Stromal cell of bone marrow (primary cell): ENCODE measurements at places on chromosomes 3 and 15.
A peak's percentile ranks its signal among the peaks of the same experiment; 100 is the strongest.

DNA sequence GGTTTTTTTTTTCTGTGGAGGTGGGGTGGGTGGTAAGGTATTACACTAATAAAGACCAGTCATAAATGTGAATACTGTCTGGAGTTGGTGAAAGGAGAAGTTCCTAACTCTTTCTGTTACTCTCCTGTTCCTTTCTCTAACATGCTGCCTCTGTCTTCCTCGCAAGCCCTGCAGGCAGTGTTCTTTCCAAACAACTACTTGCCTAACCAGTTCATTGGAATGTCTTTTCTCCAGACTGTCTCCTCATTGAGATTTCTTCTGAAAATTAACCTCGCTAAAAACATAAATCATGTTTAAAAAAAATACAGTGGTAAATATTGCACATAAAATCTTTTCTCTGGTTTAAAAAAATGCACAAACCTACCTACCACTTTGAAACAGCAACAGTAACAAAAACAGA is 135.2 kb downstream of the TP63 start:
- DNase-seq = no peak

GRCh38 chr15:54836052-54836795 is 360.5 kb downstream of the RSL24D1 start:
- no peak for DNase-seq

- peak; percentile 89 for DNase-seq
These were observed 71.9 kb downstream of the MGLL start for GRCh38 chr3:127750226-127751031.

DNA sequence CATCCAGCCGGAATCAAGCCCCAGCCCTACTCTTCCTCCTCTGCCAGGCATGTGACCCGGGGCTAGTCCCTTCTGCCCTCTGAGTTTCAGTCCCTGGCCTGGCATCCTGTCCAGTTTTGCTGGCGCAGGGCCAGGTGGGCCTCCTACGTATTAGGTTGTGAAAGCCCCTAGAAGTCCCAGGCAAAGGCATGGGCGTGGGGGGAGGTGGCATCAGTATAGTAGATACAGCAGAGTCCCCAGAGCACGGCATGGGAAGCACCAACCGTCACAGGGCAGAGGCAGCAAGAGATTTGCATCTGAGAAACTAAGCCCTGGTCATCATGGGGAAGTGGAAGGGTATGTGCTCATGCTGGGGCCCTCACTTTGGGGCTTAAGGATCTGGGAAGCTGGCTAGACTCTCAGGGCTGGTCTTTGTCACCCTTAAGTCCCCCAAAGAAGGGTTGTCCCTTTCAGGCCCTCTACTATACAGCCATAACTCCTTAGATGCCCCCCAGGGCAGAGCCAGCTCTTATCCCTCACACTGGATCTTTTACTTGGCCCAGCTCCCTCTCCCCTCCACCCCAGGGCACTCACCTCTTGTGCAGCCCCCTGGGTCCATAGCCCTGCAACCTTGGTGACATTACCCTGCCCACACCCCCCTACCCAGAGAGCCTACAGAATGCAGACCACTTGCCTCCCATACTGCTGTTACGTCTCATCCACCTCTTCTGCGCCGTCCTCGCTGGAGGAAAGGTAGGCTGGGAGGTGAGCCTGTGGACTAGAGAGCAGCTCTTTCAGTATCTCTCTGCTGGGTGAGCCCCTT is 11.3 kb downstream of the NBEAL2 start:
- DNase-seq = no peak

DNA sequence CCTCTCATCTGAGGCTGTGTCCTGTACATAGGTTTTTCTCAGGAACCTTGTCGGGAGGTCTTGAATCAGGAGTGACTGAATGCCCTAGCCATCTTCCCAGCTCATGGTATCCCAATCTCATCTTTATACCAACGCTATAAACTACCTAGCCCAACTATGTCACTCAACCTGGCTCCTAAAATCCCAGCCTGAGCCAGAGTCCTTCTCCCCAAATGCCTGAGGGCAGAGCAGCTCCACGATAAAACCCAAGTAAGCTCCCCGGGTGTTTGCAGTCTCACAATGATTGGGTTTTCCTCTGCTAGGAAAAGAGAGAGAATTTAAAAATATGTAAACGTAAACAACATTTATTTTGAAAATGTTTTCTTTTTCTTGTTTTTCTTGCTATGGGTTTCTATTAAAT is 14.4 kb downstream of the EIF1B start:
- no peak for DNase-seq

DNA sequence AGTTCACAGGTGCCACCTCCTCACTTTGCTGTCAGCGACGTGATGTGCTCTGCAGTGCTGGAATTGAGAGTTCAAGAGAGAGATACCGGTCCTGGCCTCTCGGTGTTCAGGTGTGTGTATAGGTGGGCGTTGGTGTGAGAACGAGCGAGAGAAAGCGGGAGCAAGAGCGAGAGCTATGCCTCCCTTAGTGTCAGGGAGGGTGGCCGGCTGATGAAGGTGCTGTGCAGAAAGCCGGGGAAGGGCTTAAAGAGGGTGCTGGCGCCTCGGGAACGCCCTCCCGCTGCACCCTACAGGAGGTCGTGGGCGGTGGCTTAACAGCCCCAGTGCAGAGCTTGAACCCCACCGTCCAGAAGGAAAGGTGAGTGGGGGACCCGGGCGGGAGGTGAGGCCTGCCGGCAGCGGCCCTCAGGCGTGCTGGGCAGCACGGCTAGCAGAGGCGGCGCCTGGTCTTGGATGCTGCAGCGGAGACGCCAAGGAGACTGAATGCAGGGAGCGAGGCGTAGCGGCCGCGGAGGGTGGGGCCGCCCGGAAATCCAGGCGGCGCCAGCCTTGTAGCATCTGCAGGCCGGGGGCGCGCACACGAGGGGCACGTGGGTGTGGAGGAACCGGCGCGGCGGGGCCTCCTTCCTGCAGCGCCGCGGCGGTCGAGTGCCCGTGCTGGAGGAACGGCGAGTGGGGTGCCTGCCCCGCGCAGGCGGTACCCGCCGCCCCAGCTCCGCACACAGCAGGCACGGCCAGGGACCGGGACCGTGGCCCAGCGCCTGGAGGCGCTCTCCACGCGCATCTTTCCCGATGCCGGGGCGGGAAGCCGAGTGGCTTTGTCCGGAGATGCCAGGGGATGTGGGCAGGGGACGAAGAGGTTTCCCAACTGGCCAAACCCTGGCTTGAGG is 246.8 kb upstream of the TOPAZ1 start:
- DNase-seq = no peak

DNA sequence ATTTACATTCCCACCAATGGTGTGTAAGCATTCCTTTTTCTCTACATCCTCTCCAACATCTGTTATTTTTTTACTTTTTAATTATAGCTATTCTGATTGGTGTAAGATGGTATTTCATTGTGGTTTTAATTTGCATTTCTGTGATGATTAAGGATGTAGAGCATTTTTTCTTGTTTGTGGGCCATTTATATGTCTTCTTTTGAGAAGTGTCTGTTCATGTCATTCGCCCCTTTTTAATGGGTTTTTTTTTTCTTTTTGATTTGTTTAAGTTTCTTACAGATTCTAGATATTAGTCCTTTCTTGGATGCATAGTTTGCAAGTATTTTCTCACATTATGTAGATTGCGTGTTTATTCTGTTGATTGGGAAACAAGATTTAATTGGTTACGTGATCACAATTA is 14.2 kb downstream of the RAP2B start:
- no peak for DNase-seq

DNA sequence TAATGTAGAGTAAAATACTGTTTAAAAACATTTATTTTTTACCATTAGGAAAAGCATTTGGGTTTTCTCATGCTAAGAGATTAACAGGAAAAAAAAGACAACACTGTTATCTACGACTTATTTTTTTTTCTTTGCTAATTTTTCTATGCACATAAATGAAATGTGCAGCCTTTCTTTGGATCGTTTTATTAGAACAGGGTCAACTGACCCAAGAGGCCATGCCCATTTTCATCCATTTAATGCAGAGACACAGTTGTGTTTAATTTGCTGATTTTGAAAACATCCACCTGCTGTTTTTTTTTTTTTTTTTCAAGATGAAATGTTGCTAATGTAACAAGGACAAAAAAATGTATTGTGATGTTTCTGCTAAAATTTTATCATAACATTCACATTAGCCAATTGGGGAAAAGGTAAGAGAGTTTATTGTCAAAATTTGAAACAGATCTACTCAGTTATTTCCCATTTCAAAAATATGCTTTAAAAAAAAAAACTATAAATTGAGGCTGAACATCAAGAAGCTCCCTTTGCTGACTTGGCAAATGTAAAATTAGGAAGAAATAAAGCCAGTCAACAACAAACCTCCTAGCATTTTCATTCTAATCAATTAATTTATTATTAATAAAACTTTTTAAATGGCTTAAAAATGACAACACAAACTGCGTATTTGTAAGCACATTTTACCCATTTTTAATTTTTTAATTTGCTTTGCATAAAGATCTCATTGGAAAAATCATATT is 485.2 kb downstream of the ROBO2 start:
- DNase-seq = no peak

- no peak for DNase-seq
These were observed 19.2 kb downstream of the GNB4 start for GRCh38 chr3:179432021-179432420.

DNA sequence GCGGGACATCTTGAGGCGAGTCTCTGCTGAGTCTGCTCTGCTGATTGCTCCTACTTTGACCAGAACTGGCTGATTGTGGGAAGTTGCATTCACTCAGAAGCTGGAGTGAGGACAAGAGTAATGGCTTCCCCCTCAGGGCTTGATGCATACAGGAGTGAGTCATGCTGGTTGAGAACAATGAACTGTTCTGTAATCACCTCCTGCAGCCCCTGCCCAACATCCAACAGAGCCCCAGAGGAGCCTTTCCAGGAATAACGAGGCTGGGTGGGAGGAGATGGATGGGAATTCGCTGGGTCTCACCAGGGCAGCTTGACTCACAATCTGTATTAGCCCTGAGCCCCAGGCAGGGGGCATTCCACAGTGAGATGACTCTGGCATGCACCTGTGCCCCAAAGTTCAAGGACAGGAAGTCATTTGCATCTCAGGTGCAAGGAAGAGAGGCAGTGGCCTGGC is 85.0 kb downstream of the RAB11A start:
- DNase-seq = no peak

- DNase-seq = peak; percentile 5
These were observed 749 bp downstream of the SRGAP3 start for GRCh38 chr3:9248522-9249271.

DNA sequence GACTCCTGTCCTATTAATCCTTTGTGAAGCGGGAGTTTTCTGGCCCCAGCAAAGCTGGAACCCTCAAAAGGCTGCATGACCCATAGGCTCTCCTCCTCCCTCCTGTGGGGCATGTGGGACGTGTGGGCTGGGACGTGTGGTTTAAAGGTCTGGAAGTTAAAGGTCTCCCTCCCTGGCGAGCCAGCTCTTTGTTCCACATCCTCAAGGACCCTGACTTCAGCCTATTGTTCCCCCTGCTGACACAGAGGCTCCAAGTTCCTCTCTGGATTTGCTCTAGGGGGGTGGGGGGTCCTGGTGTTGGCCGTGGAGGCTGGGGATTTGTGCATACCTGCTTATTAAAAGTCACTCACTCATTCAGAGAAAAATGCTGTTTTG is 44.2 kb downstream of the SMAD6 start:
- no peak for DNase-seq

- no peak for DNase-seq
These were observed 720.3 kb upstream of the ARPP21 start for GRCh38 chr3:34919025-34919424.

GRCh38 chr3:156614642-156615511 is 59.5 kb upstream of the TIPARP start:
- DNase-seq = no peak

DNA sequence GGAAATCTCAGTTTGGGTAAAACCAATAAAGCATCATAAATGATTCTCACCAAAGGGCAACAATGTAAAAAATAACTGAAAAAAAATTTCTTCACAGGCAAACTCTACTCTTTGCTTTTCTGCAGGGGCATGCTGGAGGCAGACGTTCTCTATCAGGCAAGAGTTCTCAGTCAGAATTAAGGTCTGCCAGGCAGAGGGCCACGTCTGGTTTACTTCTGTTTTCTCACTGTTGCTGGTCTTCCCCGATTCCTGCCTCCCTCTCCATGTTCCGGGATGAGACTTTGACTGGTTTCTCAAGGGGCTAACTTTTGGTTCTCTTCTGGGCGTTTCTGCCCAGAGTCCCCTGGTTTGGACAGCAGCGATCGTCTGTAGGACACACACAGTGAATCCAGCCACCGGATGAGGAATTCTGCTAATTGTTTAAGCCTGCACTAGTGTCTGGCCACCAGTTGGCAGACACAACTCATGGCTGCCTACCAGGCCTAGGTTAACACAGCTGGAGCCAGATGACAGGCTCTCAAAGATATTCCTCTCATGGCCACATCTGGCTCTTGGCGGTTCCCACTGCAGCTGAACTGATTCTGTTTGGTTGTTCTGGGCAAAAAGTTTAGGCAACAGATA is 273.1 kb downstream of the FOXP1 start:
- peak; percentile 52 for DNase-seq

- DNase-seq = no peak
These were observed 30.0 kb downstream of the ST6GAL1 start for GRCh38 chr3:186960347-186960746.

- no peak for DNase-seq
These were observed 793 bp downstream of the SLC30A4 start for GRCh38 chr15:45521596-45522327.

DNA sequence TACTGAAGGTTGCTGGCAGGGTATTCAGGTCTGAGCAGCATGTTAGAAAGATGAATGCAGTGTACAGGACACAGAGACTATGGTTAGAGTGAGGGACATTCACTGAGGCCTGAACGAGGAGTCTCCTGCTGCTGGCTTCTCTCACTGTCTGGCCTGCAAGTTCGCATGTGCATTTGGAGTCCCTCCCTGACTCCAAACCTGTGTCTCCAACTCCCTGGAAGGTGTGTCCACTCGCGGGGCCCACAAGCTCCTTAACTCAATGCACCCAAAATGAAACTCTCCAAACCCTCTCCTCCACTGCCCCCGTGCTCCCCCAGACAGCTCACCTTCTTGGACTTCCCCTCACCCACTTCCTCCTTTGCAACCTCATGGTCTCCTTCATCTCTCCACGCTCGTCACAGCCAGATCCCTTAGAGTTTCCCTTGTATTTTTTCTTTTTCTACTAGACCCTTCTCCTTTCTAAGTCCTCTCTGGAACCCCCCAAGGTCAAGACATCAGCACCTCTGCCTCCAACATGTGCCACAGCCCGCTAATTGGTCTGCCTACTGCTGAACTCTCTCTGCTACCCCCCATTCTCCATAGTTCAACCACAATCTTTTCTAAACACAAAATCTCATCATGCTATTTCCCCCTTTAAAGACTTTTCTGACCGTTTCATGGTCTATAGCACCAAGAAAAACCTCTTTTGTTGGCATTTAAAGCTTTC is 58.3 kb downstream of the HES1 start:
- no peak for DNase-seq

DNA sequence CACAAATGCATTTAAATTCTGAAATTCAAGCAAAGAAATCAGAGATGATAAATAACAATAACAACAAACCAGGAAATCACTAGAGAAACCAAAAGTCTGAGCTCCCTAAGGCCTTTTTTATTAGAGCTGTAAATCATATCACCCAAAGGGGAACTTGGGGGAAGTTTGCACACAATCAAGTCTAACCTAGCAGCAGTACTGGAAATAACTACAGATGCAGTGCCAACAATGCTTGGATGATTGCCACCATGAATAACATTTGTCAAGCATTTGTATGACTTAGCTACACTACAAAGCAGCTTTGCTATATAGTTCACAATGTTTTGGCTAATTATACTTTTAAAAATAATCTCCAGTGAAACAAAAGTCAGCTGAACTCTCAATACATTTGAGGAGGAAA is 27.8 kb downstream of the SHQ1 start:
- DNase-seq = peak; percentile 74

GRCh38 chr3:156172536-156172935 is 52.2 kb downstream of the KCNAB1 start:
- DNase-seq = no peak

GRCh38 chr15:34849364-34849959 is 54.1 kb upstream of the ACTC1 start:
- DNase-seq = no peak
